ENCODE measurements at places on chromosomes 5 and 9. TPM values are rescaled to one million over a fixed set of nuclear protein-coding genes. Genes with fewer than 3 reads are reported as not detected.

GRCh38 chr5:6722015-6722414 lies 8.8 kb downstream of the TENT4A start:
- DNase-seq: no peak

CCNJL gene
- polyA plus RNA-seq: 7.0 TPM

PHF19 gene
- polyA plus RNA-seq: 28.5 TPM

- no peak for DNase-seq
Observed at GRCh38 chr9:92328225-92328624, 2.5 kb downstream of the CENPP start.

- DNase-seq: no peak
Observed at GRCh38 chr9:3359778-3360177, 166.0 kb downstream of the RFX3 start.

DNA sequence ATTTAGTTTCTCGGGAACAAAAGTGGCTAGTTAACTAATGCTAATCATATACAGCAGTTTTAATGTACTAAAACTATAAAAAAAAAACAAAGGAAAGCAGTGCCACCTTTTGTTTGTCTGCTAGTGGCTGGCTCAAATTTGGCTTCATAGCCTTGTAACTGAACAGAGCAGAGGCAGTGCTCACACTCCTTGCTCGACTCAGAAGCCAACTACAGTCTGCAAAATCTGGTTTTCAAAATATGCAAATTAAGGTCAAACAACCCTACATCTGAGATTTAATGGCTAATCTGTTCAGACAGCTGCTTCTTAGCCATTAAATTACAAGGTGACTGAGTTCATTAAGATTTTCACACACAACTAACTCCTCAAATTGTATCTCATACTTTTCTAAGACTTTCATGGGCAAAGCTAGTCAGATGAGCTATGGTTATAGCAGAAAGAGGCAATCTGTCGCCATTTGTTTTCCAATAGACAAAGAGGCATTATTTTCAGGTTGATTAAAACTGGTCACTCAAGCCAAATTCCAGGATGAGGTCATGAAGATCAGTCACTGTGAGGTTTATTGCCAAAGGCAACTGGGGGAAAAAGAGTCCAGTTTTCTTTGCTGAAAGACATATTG lies 56.8 kb upstream of the EPB41L4A start:
- DNase-seq: no peak

PCA3 gene
- 0.40 TPM for polyA plus RNA-seq

DNA sequence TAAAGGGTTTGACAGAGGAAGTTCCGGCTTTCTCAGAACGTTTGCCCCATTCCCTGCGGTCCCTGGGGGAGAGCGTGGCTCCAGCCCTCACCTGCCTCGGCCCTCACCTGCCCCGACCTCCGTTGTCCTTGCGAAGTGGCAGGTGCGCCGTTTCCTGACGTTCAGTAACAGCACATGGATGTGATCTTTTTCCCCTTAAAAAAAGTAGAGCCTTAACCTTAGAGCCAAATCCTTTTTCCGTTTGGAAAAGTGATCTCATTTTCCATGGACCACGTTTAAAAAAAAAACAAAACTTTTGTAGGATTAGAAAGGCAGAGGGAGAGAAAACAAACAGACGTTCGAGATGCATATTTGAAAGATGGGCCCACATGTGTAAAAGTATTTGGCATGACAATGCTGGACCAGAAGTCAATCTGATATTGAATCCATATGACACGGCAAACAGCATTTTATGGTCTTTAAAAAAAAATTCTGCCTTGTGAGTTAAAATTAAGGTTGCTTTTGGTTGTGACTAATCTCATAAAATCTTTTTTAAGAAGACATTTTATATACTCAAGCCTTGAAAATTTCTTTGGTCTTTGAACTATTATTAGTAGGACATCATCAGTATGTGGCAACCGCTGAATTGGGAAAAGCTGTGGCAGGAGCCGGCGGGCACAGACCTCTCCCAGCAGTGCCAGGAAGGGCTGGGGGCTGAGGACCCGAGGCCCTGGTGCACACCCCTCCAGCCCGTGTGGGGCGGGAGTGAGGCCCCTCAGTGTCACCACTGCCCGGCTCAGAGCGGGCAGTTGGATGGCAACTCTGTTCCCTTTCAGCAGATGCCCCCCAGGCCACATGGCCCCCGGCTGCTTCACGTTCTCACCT lies 42.5 kb upstream of the EXOC3 start:
- DNase-seq: no peak
